ENCODE measurements at places on chromosomes 16 and 17.

DNA sequence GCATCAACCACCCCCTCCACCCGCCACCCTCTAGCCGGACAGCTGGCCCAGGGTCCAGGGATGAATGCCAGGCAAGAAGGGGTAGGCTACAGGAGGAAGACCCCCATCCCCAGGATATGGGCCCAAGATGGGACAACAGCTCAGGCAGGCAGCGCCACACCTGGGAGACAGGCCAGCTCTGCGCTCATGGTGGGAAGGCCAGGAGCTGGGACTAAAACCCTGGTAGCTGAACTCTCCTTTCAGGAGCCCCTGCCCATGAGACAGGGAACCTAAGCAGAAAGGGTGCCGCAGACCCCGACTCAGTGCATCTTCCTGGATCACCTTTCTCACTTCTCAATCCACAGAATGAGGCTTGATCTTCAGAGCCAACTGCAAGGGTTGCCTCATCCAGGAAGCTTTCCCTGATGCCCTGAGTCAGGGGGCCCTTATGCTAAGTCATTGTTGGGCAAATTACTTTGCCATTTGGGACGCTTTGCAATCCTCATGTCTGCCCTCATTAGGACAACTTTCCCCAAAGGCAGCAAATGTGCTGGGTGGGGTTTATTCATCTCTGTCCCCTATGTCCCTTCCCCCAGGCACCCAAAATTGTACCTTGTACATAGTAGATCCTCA lies 9.0 kb downstream of the ZDHHC1 start:
- no peak for DNase-seq

- no peak for DNase-seq
These were observed 93.1 kb downstream of the XYLT1 start for GRCh38 chr16:17377360-17378324.

DNA sequence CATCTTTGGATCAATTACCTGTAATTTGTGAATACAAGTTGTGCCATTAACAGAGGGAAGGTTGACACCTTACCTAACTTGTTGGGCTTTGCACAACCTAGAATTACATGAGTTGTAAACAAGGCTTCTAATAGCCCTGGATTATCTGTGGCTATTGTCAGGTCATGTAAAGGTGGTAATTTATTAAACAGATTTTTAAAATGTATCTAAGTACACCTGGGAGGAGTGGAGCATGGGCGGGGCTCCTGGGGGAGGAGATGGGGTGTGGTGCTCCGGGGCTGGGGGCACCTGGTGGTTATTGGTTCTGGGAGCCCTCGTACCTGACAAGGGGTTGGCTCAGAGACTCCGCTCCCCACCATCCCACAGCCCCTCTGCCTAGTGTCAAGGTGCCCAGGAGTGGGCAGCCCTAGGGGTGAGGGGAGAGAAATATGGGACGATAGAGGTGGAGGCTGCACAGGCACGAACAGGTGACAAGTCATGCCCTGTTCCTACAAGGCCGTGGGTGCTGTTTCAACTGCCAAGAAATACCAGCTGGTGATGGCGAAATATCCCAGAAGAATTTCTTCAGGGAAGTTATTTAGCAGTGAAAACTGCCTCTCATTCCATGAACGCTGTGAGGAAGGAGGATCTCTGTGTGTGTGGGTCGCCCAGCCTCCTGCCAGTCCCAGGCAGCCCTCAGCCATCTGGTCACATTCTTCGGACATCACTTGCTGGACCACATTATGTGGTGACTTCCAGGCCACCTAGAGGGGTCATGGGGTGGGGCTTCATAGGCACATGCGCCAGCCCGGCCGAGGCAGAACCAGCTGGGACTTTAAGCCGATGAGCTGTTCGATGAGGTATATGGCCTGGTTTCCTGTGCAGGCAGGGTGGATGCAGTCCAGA lies 55.5 kb upstream of the IRX3 start:
- DNase-seq = no peak

- no peak for DNase-seq
These were observed 30.8 kb upstream of the DHX40 start for GRCh38 chr17:59534583-59534982.

- no peak for DNase-seq
These were observed 39.7 kb downstream of the NUP93 start for GRCh38 chr16:56769677-56770076.

GRCh38 chr17:13099089-13099735 lies 81.4 kb upstream of the ELAC2 start:
- DNase-seq = no peak

GRCh38 chr17:51850201-51850600 lies 308.3 kb downstream of the CA10 start:
- DNase-seq = no peak

GRCh38 chr17:64315032-64315490 lies 52.0 kb upstream of the TEX2 start:
- no peak for DNase-seq

DNA sequence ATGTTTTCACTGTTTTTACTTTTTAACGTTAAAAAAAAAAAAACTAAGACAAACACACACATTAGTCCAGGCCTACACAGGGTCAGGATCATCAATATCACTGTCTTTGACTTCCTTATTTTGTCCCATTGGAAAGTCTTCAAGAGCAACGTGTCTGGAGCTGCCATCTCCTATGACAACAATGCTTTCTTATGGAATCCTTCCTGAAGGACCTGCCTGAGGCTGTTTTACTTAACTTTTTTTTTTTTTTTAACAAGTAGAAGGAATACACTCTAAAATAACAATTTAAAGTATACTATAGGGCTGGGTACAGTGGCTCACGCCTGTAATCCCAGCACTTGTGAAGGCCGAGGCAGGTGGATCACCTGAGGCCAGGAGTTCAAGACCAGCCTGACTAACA lies 71.8 kb upstream of the BCAR1 start:
- DNase-seq = no peak

DNA sequence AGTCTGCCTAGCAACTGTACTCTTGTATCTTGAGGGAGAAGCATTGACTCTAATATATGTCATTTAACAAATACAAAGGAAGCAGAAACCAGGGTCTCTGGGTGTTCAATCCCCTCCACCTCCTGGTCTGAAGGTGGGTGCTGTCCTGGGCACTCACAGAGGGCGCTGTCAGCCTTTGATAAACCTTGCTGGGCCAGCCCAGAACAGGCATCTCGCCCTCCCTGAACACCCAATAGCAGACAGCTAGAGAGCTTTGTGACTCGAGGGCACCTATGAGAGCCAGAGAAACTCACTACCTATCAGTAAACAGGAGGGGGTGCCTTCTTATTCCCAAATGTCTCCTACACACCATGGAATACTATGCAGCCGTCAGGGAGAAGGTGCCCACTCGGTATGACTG lies 6.4 kb upstream of the PIPOX start:
- DNase-seq = no peak

GRCh38 chr17:8753976-8754440 lies 4.3 kb downstream of the SPDYE4 start:
- peak; percentile 15 for DNase-seq

DNA sequence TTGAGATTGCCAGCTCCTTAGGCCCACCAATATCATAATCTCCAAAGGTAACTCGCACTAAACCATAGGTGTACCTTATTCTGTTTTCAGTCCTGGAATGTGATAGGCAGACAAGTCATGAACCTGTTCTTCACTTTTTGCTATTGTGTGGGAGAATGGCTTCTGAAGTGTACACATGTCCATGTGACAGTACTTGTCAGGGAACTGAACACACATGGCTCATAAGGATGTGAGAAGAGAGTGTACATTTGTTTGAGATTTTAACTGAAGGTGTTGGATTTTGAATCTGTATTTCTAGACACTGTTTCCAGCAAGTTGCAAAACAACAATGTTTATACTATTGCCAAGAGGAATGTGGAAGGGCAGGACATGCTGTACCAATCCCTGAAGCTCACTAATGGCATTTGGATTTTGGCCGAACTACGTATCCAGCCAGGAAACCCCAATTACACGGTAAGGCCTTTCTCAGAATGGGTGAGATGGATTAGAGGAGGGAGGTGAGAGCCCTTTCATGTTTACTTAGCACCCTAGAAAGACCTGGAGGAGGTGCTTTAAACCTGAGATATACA lies 14.5 kb upstream of the RASL10B start:
- no peak for DNase-seq

DNA sequence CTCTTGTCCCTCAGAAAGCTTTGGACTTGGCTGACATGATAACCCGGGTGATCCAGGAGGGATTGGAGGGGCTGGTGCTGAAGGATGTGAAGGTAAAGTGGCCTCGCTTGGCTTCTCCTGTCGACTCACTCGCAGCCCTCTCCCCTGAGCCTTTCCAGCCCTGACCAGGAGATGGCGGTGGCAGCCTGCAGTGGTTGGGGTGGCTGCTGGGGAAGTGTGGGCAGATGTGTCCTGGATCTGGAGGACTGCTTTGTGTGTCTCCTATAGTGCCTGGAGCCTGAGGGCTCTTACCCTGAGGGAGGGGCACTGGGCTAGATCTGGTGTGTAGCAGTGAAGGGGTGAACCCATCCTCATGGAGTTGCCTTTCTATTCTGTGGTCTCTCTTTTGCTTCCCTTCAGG lies 17.9 kb downstream of the LIG3 start:
- DNase-seq = peak; percentile 60

DNA sequence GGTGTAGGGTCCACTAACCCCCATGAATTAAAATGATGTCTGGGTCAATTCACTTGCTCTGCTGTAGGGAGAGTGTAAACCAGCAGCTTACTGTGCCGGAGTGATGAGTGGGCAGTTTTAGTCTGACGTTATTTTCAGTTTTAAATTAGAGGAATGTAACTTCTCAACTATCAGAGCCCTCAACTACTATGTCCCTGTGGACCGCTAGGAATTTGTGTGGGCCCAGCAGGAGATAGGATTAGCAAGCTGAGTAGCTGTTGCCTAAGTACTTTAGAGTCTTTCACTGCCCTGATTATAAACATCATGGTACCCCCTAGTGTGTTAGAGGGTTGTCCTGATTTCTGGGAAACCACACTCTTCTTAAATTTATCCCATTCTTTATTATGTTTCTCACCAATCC lies 11.4 kb downstream of the MARVELD3 start:
- no peak for DNase-seq

Measured in kidney capillary endothelial cell (primary cell).